ENCODE measurements at places on chromosomes 13 and 19.

GRCh38 chr19:38616265-38616664 lies 1.5 kb downstream of the MAP4K1 start:
- DNase-seq: no peak

GRCh38 chr13:44415815-44416214 lies 42.2 kb downstream of the SERP2 start:
- no peak for DNase-seq

GRCh38 chr19:54502518-54503048 lies at the start of gene LAIR2:
Gene LAIR2 (plus strand): TSS chr19:54502831. CDS start chr19:54502919, 88 bp downstream.
- DNase-seq: peak; percentile 50

- DNase-seq: no peak
These were observed 180.8 kb downstream of the SPRY2 start for GRCh38 chr13:80160110-80160509.

DNA sequence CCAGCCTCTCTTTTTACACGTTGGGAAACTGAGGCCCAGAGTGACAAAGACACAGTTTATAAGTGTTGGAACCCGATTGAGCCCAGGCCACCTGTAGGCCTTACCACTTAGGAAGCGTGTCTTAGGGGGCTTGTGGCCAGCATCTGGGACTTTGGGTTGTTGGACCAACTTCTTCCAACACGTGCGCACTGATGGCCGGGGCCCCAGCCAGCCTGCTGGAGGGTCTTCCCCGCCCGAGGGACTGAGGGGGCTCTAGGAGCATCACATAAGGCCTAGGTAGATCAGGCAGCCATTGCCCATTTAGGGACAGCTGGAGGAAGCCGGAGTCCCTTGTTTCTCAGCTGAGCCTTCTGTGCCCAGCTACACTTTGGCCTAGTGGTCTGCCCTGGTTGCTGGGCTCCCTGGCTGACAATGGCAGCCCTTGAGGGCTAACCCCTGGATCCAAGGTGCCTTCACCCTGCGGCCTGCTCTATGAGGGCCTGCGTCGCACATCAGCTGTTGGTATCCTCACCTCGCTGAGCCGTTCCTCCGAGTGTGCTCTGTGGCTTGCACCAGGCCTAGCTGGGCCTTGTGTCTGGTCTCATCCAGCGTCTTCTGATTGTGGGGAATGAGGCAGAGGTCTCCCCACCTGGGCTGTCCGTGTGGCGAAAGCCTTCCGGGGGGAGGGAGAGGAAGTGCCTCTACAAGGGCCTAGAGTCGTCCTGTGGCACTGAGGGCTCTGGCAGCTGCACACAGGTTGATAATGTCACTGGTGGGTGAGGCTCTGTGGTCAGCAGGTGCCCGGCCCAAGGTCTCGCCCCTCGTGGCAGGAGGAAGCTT lies 1.2 kb downstream of the RAB11B start:
- no peak for DNase-seq
